NCI-H1694 (cell line): ENCODE measurements at places on chromosomes 4 and X.

GRCh38 chr4:128820671-128821070 is 11.2 kb downstream of the JADE1 start:
- no peak for DNase-seq

DNA sequence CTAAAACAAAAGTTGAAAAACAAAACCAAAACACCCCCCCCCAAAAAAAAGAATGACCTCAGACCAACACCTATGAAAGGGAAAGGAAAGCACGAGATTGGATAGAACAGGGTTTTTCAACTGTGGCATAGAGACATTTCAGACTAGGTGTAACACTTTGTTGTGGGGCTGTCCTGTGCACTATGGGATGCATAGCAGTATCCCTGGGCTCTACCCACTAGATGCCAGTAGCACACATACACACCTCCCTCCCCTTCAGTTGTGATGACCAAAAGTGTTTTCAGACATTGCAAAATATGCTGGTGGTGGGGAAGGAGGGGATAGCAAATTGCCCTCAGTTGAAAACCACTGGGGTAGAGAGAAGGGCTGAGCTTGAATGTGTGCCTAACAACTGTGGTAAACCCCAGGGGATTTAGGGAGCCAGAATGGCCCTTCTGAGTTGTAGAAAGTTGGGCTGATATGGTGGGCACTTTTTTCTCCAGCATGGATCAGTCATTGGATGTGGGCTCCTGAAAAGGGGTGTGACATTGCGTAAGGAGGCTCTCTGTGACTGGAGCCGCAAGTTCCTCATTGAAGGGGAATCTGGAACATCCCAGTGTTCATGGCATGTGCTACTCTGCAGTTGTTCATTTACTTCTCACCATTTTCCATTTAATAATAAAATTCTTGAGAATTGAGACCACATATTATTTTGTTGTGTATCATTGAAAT is 8.8 kb upstream of the GEMIN8 start:
- DNase-seq = no peak

- no peak for DNase-seq
These were observed 197.1 kb upstream of the MAGEB18 start for GRCh38 chrX:25941087-25941486.

DNA sequence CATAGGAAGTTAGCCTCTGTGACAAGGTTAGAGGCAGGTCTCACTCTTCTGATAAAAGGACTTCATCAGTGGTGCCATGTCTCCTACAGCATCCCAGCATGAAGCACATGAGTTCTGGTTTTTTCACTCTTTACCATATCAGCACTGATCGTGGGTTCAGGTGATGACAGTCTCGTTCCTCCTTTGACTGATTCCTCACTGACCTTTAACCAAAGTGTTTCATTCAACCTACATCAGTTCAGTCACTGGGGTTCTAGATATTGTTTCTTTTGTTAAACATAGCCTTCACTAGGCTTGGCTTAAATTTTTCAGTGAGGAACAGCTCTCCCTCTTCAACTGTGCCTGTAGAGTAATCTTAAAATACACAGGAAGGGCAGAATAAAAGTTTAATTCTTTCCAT is 9.6 kb upstream of the MAGEA8 start:
- DNase-seq = no peak

- no peak for DNase-seq
These were observed 43.6 kb downstream of the TMEM131L start for GRCh38 chr4:153509724-153510123.

GRCh38 chrX:28649541-28649940 is 62.3 kb downstream of the IL1RAPL1 start:
- no peak for DNase-seq

GRCh38 chr4:76199664-76200211 is 13.9 kb downstream of the SCARB2 start:
- no peak for DNase-seq

GRCh38 chrX:41923978-41924683 is 777 bp upstream of the CASK start:
- DNase-seq = peak; percentile 73

DNA sequence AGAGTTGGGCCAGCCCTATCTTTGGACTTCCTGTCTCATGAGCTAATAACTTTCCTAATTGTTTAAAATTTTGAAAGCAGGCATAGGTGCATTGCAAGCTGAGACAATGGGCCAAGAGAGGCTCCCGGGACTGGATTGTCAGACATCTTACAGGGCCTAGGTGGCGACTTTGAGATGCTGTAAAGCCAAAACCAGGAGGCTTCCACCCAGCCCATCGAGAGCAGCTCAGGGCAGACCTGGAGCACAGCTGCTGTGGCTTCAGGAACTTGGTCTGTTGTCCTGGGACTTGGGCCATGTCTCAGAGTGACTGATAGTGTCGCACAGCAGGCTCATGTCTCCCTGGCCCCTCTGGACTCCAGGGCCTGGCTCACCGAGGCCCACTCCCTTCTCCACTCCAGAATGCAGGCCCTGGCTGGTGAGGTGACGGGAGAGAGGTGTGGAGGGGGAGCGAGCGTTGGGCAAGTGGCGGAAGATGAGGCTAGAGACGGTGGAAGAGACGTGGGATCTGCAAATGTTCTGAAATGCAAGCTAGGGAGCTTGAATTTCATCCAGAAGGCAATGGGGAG is 24.1 kb upstream of the MTM1 start:
- no peak for DNase-seq

DNA sequence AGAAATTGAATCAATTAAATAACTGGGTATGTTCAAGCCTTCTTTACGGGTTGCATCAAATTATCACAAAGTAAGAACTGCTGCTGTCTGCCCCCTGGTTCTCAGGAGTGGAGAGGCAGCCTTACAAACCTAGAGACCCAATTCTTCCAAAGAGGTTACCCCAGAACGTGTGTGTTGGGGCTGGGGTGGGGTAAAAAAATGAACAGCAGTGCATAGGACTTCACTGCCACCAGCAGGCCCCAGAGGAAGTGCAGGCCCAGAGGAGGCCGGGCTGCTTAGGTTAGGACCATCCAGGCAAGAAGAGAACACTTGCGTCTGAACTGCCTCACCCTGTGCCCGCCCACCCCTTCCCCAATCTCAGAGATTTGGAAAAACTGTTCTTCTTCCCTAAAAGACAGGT is 1.5 kb upstream of the NWD2 start:
- DNase-seq = no peak

- no peak for DNase-seq
These were observed 3.1 kb upstream of the TSPAN5 start for GRCh38 chr4:98661371-98662054.
